ENCODE measurements at places on chromosomes 6 and 20.
A peak's percentile ranks its signal among the peaks of the same experiment; 100 is the strongest.

GRCh38 chr20:19757487-19758132 is 448 bp upstream of the RIN2 start:
- peak; percentile 89 for DNase-seq

DNA sequence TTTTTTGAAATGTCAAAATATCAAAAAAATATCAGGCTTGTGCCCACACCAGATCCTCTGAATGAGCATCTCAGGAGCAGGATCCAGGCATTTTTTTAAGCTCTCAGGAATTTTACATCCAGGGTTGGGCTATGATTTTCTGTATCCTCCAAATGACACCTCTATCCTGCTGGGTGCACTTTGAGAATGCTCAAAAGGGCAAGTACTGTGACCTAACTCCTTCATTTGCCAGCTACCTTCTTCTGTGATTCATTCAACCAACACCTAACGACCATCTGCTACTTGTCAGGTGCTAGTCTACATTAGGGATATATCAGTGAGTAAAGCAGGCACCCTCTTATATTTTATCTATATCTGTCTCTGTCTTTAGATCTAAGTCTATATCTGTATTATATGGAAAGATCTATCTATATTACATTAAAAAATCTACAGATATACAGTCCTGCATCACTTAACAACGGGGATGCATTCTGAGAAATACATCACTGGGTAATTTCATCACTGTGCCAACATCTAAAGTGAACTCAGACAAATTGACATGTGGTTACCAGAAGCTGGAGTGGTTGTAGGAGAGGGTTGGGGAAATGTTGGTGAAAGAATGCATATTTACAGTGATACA is 131.6 kb downstream of the KIF16B start:
- DNase-seq = no peak

GRCh38 chr6:56838016-56838555 is 116.8 kb upstream of the BEND6 start:
- no peak for DNase-seq

DNA sequence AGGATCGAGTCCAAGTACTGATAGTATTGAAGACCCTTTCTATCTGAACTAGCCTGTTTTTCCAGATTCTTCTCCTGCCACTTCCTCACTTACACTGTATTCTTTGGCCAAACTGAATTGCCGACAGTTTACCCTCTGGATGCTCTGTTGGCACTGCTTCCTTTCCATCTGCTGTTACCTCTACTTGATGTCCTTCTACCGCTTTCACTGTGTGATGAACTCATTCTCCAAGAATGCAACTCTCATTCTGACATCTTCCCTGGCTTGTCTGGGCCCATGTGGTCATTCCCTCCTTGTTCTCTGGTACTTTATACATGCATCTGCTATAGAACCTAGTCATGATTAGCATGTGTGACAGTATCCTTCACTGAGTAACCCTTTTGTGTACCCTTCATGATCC is 16.3 kb downstream of the RPRD1B start:
- DNase-seq = no peak

DNA sequence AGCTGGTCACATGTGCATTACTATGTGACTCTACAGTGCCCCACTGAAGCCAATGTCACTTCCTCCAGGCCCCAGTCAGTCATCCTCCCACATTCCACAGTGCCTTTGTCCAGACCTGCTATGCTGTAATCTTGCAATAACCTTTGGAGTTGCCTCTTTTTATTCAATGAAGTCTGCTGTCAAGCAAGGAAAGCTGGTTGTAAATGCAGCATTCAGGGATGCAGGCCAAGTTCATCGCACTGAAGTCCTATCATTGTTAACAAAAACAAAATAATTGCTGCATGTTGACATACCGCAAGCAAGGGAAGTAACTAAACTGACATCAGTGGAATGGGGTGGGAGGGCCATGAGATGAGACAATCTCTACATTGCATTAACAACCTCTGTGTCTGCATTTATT is 131.2 kb upstream of the CDYL start:
- no peak for DNase-seq

DNA sequence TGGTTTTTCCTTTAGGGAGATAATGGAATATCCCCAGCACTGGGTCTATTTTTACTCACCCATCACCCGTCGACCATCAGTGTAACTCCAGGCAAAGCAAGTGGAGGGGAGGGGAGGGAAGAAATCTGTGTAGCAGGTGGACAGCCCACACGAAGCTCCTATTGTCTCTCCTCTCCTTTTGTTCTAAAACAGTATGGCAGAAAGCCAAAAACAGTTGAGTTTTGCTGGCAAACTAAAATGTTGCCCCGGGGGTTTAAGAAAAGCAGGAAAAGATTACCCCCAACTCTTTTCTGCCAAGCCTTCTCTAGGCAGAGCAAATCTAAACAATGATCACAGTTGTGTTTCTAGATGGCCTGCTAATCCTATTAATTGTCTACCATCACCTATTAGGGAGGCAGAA is 89.7 kb downstream of the PREP start:
- DNase-seq = peak; percentile 55

DNA sequence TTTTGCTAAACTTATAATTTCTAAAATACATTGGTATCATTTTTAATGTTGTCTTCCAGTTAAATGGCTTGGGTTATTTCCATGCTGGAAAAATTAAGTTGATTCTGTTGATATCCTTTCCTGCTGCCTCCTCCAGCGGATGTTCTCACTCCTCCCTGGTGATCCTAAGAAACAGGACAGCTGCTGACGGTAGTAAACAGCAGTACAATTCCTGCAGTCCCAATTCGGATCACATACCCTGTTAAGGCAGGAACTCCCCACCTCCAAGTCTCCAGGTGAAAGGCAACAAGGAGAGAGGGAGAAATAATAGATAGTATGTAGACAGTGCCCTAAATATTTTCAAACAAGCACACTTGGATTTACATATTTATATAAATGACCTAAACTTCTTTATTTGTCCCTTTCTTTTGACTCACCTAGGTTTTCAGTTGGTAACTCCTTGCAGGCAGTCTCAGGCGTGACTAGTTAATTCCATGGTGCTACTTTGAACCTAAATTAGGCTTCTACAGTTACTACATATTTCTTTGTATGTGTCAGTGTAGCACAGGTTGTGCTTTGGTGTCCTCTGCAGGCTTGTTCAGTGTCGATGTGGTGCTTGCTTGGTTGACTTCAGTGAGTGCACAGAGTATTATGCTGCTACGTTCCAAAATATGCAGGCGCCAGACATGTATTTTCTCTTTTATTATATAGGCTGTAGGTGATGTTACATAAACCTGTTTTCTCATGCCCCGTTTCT is 126.0 kb downstream of the ADGRB3 start:
- no peak for DNase-seq

DNA sequence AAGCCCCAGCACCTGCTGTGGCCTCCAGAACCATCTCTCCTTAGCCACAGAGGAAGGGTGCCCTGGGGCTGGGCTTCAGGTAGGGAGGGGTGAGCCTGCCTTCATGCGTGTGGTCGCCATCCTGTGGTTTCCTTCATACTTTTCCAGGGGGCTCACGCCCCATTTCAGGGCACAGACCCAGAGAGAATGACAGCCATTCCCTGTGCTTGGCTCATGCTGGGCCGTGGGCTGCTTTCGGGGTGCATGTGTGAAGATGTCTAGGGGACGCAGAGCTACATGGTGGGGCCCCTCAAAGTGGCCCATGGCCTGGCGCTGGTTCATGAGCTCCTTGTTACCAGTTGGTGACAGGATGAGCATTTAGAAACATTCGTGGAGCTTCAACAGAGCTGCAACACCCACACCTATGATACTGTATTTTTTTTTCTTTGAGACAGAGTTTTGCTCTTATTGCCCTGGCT is 190.3 kb upstream of the SLC24A3 start:
- no peak for DNase-seq

- no peak for DNase-seq
Measured at GRCh38 chr6:155747491-155747890, 291.9 kb upstream of the NOX3 start.

GRCh38 chr6:38160831-38161230 is 341.3 kb downstream of the ZFAND3 start:
- no peak for DNase-seq

DNA sequence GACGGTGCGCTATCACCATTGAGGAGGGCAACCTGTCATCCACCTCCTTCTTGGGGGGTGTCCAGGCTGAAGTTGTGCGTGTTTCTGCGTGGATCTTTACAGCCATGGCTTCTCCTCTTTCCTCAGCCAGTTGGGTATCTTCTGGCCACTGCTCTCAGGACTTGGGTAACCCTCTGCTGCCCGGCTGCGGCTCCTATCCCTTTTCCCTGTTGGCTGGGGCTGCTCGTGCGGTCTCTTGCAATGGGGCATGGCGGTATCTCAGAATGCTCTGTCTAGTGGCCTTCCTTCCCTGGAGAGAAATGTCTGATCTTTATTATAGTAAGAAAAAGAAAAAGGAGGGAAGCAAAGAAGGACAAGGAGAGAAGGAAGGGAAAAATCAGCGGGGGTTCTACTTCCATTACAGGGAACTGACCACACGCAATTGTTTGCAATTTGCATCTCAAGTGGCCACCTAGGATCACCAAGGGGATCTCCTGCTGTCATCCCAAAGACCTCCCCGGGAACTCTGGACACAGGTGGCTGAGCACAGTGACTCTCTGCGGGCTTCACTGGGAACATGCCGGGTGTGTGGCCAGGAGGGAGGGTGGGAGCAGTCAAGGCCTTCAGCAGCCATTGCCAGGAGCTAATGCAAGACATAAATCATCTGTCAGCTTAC is 60.8 kb downstream of the NPEPL1 start:
- no peak for DNase-seq

- no peak for DNase-seq
Measured at GRCh38 chr20:49351775-49352174, 73.9 kb upstream of the ZNFX1 start.

- no peak for DNase-seq
Measured at GRCh38 chr20:41048461-41049301, 20.1 kb downstream of the TOP1 start.

DNA sequence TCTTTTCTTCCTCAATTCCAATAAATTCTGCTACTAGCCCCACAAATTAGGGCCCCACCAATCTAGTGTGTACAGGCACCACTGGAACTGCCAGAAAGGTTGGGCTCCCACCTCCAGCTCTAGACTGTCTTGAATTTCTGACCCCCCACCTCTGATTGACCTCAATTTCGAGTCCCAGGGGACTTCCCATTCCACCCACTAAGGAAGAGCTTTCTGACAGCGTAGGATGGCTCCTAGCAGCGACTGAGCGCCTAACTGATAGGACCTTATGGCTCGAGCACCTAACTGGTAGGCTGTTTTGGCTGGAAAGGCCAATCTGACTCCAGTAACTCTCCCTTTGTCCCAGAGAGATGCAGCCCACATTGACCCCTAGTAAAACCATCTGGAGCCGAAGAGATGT is 171.6 kb upstream of the ZNF184 start:
- no peak for DNase-seq

DNA sequence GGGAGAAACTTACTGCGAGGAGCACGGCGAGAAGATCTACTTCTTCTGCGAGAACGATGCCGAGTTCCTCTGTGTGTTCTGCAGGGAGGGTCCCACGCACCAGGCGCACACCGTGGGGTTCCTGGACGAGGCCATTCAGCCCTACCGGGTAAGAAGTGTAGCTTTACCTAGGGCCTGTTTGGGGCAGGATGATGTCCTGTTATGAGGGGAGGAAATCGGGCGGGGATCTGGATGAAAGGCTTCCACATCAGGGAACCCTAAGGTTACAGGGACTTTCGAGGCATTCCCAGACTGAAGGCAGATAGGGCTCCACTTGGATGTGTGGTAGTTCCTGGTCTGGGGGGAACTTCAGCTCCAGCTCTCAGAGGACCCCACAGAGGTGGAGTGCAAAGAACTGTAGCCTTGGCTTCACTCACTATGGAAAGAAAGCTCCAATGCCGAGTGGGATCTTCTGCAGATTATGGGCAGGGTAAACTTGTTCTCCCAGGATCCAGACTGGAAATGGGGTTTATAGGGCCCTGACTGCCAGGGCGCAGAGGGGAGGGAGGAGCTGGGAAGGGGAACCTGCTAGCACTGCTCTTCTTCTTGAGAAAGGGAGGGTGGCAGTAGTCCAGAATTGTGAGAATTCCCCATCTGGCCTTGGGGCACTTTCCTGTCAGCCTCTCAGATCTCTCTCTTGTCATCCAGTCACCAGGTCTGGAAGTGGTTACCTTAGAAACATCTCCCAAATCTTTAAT is 740 bp downstream of the TRIM15 start:
- DNase-seq = no peak

- DNase-seq = no peak
Measured at GRCh38 chr6:153588330-153588729, 450.7 kb upstream of the OPRM1 start.

GRCh38 chr6:31586008-31586407 is at the start of gene LST1:
LST1 (plus strand) TSS chr6:31586277; CDS start chr6:31587300, 1,023 bp downstream.
- no peak for DNase-seq

DNA sequence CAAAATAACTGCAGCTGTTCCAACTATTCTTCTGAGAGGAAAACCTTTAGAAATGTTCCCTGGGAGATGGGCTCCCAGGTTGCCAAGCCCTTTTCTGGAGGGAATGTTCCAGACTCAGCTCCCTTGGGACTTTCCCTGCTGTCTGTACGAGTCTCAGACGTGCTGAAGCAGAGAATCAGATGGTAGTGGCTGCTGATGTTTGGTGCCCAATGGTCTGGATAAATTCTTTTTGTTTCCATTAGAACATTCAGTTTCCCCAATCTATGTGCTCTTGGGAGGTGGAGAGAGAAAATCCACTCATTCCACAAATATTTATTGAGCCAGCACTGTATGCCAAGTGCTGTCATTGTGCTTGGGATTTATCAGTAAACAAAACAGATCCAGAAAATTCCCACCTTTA is 40.0 kb downstream of the SNHG17 start:
- DNase-seq = no peak

GRCh38 chr6:17865243-17865642 is 122.2 kb downstream of the KIF13A start:
- DNase-seq = no peak

DNA sequence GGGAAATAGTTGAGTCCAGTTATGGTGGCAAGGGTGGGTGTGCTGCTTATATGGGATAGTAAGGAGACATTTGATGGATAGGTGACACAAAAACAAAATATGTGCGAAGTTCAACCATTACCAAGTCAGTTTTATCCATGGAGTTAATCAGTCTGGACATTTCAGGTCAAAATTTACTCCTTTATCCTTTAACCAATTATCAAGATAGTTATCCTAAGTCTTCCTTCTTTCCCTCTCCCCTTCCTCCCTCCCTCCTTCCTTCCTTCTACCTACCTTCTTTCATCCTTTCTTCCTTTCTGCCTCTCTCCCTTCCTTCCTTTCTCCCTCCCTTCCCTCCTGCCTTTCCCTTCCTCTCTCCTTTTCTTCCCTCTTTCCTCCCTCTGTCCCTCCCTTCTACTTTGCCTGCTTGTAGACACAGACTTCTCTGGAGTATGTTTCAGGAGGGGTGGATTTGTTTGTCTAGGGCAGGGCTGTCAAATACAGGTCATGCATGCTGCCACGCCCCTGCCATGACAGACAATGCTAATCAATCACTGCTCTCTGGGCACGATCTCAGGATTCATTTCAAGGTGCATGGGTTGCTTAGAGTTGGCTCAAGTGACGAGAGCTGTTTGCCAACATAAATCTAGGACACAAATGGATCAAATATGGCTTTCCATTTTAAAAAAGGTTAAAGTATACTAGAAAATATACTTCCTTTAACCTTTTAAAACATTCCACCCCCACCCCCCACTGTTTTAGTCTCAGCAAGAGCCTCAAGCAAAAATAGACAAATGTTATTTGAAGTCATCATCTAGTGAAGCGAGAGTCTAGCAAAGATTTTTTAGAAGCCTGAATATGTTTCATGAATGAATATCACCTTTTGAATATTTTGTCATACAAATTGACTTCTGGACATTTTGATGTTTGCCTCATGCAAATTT is 281.6 kb upstream of the CITED2 start:
- DNase-seq = peak; percentile 74

- DNase-seq = no peak
Measured at GRCh38 chr6:32178547-32179440, 589 bp downstream of the RNF5 start.

GRCh38 chr20:13068336-13068735 is 59.6 kb downstream of the SPTLC3 start:
- no peak for DNase-seq

Data from NCI-H748 treated with DMSO at 0.1 percent for 48 hours (cell line).